AG08395 (cell line): ENCODE measurements at places on chromosomes 5 and 9.
A peak's percentile ranks its signal among the peaks of the same experiment; 100 is the strongest.

DNA sequence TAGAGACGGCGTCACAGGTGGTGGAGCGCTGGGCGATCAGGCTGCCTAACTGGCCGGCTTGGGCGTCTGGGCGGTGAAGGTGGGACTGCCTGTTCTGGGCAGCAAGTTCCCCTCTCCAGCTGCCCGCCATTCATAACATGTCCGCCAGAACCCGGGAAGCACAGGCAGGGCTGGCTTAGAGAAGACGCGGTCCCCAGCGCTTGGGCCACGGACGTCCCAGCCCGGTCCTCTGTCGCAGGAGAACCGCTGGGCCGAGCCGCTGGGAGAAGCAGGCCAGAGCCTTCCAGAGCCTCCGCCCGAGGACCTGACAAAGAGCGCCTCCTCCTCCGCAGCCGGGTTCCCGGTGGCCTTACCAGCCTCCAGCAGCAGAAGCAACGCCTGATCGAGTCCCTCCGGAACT lies 15.2 kb upstream of the HAND1 start:
- DNase-seq, result no peak

DNA sequence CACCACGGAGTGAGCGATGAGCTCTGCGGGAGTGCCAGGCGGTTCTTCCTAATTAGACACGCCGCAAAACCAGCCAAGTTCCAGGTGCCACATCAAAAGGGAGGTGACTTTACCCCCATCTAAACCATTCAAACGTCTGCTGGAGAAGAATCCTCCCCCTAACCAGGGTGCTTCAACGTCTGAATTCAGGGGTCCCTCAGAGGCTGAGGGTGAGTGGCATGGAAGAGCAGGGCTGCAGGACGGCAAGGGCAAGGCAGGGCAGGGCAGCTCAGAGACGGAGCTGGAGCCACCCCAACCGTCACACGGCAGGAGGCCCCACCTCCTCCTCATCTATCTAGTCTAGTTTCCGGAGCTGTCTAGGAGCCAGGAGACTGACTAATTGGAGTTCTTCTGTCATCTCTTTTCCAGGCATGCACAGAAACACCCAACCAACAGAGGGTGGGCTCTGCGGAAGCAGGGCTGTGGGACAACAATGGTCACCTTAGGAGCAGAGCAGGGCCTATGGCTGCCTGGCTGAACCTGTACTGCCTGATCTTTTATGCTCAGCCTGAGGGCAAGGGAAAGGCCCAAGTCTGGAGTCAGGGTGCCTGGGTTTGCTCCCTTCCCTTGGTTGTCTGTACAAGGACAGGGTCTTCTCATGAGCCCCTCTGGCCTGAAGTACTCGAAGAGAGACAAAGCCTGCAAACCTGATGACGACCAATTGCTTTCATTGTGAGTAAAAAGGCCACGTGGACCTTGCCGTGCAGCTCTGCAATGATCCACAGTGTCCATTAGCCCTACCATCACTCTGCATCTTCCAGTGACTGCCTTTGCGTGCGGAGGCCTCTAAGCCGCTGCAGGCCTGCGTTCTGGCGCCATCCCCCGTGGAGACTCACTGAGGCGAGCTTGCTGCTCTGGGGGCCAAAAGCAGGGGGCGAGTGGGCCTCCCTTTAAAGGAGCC lies 81.0 kb upstream of the SLC25A51 start:
- peak; percentile 91 for DNase-seq

DNA sequence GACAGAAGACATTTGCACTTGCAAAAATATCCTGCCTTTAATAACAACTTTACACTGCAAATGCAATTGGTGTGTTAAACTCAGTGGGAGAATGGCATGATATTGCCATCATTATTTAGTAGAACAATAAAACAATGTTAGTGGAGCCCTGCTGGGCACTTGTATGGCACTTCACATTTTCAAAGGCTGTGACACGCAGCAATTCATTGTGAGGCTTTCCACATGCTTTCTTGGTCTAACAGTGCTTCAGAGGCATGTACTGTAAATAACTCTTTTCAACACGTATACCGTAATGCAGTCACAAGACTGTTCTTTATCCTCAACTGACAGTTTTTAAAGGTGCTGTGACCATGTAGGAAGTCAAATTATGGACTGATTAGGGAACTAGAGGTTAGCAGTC lies 155.5 kb upstream of the EPB41L4A start:
- no peak for DNase-seq

DNA sequence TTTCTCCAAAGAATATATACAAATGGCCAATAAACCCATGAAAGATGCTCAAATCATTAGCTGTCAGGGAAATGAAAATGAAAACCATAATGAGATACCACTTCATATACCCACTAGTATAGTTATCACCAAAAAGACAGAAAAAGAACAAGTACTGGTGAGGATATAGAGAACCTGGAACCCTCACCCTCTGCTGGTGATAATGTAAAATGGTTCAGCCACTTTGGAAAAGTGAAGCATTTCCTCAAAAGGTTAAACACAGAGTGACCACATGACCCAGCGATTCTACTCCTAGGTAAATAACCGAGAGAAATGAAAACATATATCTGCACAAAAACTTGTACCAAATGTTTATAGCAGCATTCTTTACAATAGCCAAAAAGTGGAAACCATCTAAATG lies 72.0 kb downstream of the HSD17B3 start:
- DNase-seq, result no peak

DNA sequence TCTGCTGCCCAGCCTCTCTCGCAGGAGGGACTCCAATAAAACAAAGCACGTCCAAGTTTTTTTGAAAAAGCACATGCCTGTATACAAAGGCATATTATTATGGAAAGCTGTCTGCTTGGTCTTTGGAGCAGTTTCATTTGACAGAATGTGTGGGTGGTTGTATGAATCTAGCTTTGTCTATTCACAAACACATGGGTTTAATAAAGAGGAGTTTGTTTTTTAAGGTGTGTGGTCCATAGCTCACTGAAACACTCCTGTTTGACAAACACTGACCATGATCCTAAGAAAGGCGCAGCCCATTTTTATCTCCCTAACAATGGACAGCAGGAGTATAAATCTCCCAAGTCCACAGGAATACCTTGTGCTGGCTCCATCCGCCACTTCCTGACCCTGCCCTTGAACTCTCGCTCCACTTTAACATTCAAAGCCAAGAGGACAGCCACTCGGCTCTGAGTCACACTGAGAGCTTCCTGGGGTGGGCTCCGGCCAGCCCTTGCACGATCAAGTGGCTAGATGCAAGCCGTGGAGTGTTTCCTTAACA lies 371.9 kb downstream of the EBF1 start:
- no peak for DNase-seq

DNA sequence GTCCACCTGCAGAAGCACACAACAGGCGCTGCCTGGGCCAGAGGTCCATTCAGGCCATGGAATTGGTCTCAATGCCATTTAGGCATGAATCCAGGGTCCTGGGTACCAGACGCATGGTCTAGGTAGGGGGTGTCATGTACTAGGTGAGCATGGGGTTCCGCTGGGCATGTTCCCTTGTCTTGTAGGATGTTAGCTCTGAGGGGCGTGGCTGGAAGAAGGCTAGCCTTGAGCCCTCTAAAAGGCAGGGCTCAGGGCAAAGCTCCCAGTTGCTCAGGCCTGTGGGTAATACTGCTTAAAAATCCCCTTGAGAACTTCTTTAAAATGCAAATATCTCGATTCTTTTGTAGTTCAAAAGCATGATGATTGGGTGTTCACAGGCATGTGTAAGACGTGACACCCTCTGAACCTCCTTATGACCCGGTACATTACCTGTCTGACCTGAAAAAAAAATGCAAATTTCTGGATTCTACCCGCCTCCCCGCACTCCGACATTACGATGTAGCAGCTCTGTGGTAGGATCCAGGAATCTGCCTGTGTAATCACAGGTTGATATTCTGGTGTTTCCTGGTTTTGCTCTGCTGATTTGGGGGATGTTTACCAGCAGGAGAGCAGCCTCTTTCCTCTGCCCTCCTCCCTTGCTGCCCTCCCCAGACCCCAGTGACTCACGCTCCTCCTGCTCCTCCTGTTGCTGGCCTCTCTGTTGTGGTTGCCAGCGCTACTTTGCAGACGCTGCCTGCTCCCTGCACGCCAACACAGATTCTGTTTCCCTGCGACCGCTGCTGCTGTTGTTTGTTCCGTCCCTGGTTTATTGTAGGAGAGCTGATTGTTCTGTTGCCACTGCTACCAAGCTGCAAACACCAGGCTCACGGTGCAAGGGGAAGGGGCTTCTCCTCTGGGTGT lies 5.7 kb downstream of the TMC1 start:
- DNase-seq, result peak; percentile 93

GRCh38 chr5:57448751-57449150 lies 33.9 kb downstream of the ACTBL2 start:
- no peak for DNase-seq

DNA sequence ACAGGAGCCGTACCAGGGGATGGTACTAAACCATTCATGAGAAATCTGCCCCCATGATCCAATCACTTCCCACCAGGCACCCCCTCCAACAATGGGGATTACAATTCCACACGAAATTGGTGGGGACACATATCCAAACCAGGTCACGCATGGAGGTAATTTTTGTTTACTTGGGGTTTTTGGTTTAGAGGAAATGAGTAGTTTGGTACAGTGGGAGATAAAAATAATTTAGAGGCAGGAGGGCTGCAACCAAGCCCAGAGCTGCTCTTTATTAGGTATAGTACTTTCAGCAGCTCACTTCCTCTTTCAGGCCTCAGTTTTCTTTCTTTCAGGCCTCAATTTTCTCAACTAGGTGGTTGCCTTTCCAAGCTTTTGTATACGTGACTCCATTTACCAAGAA lies 23.2 kb downstream of the PRUNE2 start:
- no peak for DNase-seq

- no peak for DNase-seq
Measured at GRCh38 chr9:4055032-4055431, 244.8 kb downstream of the GLIS3 start.

GRCh38 chr5:124355928-124356327 lies 390.5 kb downstream of the ZNF608 start:
- DNase-seq, result no peak

- peak; percentile 88 for DNase-seq
Measured at GRCh38 chr5:65198456-65199120, 283.1 kb downstream of the ADAMTS6 start.

DNA sequence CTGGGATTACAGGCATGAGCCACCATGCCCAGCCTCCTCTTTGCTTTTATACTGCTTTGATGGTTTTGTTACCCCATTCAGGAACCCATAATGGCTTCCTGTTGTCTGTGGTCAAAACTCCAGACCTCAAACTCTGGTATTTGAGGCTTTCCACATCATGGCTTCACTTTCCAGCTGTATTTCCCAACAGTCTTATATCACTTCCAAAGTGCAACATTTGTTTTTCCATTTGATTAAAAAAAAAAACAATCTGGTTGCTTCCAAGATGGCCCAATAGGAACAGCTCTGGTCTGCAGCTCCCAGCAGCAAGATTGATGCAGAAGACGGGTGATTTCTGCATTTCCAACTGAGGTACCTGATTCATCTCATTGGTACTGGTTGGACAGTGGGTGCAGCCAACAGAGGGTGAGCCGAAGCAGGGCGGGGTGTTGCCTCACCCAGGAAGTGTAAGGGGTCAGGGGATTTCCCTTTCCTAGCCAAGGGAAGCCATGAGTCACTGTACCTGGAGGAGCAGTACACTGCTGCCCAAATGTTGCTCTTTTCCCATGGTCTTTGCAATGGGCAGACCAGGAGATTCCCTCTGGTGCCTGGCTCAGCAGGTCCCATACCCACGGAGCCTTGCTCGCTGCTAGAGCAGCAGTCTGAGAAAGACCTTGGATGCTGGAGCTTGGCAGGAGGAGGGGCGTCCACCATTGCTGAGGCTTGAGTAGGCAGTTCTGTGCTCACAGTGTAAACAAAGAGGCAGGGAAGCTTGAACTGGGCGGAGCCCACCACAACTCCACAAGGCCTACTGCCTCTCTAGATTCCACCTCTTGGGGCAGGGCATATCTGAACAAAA lies 458.4 kb downstream of the KDM4C start:
- DNase-seq, result peak; percentile 20

- no peak for DNase-seq
Measured at GRCh38 chr5:149803641-149804468, 73.7 kb downstream of the PPARGC1B start.
